Motor neuron (in vitro differentiated cells): ENCODE measurements at places on chromosomes 12 and 14. TPM values are rescaled to one million over a fixed set of nuclear protein-coding genes. Genes with fewer than 3 reads are reported as not detected.

The LHX5 gene
- not detected in 2 replicates for total RNA-seq

DNA sequence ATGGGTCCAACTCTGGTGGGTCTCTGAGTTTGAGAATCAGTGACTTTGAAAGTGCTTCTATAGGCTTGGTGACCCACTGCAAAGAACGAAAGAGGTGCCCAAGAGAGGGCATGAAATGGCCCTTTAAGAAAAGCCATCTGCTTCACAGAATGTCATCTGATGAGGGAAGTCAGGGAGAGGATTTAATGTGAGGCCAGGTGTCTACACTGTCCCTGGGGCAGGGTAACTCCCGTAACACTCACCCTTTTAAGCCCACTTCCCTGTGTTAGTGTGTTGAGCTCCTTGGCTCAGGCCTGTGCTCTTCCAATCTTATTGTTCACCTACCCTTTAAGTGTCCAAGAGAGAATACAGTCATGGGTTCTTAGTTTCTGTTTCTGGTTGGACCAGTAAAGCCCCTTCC is 16.4 kb upstream of the SRSF5 start:
- ATAC-seq, result no peak

- no peak for ATAC-seq
These were observed 26.4 kb upstream of the DBX2 start for GRCh38 chr12:45077251-45077650.

- ATAC-seq, result no peak
These were observed 17.2 kb downstream of the DERA start for GRCh38 chr12:15928346-15928745.

DNA sequence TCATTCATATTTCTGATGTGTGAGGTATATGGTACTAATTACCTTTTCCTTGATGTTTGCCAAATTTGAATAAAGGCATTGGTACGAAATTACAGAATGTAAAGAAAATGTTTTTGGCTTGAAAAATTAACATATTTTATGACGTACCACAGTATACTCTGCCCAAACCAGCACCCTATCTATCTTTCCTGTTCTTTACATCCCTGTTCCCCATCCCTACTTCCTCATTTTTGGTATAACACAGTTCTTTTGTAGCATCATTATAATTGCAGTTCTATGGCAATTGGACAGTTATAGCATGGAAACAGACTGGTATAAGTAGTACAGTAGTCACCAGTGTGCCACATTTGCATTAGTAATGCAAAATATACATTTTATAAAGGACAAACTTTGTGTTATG is 7.0 kb upstream of the CCT2 start:
- ATAC-seq, result no peak

- ATAC-seq, result no peak
These were observed 27.4 kb downstream of the NELL2 start for GRCh38 chr12:44848703-44849085.

DNA sequence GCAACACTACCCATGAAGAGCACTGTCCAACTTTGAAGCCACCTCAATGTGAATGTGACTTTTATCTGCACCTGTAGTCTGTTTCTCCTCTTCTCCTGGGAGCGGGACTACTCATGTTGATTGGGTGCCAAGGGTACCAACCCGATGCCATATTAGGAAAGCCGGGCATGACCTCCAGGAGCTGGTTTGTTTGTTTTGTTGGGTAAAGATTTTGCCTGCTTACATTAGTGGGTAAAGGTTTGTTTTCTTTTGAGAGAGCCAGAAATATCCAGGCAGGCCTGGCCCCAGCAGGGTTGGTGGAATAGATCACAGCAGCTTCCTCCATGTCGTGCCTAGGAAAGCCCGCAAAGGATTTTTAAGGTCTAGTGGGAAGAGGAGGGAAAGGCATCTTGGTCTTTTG is 19.7 kb upstream of the ITPK1 start:
- no peak for ATAC-seq

The BCL2L14 gene
- 1.1 TPM in 2 replicates for total RNA-seq

The KCNA5 gene
- total RNA-seq, result 0.13 and 0.32 TPM in 2 replicates

GRCh38 chr14:81890020-81890419 is 356.4 kb upstream of the SEL1L start:
- no peak for ATAC-seq

The RTL1 gene
- 15.6 and 16.0 TPM in 2 replicates for total RNA-seq

DNA sequence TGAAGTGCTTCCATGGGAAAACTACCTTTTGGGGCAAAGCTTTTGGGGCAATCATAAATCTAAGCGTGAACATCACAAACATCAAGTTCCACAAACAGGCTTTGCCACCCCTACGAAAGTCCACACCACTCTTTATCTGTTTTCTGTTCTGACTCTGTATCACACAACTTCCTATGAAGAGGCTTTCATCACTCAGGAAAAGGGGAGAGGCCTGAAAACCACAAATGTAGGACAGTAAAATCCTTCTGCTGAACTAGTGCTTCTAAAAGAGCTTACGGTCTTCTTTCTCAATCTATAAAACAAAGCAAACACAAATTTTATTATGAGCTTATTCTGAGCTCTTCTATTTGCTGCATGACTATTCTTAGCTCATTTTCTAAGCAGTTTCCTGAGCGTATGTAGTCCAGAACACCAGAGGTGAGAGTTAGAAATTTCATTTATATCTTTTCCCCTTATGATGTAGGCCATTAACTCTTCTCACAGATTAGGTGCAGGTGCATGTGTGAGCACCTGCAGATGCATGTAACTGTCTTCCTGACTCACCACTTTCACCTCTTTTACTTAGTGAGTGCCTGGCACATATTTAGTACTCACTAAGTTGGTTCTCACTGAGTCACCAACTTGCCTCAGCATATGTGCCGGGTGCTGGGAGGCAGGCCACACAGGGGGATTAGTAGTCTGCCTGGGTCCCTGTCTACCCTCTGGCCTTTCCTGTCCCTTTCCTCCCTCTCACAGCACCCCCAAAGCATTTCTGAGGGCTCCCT is 32.9 kb upstream of the SYCP3 start:
- no peak for ATAC-seq

The FBLN5 gene
- 6.4 and 8.2 TPM in 2 replicates for total RNA-seq

The LRTM2 gene
- total RNA-seq, result 0.18 and 2.5 TPM in 2 replicates

The HOXC11 gene
- 0.15 and 0.48 TPM in 2 replicates for total RNA-seq

The ENDOU gene
- total RNA-seq, result 0.29 and 0.38 TPM in 2 replicates

- no peak for ATAC-seq
These were observed 13.3 kb downstream of the LIN7A start for GRCh38 chr12:80924437-80924836.

The ACVRL1 gene
- total RNA-seq, result 0.54 and 4.3 TPM in 2 replicates

The CD27 gene
- 2.0 TPM in 1 of 2 replicates, not detected in the other for total RNA-seq

DNA sequence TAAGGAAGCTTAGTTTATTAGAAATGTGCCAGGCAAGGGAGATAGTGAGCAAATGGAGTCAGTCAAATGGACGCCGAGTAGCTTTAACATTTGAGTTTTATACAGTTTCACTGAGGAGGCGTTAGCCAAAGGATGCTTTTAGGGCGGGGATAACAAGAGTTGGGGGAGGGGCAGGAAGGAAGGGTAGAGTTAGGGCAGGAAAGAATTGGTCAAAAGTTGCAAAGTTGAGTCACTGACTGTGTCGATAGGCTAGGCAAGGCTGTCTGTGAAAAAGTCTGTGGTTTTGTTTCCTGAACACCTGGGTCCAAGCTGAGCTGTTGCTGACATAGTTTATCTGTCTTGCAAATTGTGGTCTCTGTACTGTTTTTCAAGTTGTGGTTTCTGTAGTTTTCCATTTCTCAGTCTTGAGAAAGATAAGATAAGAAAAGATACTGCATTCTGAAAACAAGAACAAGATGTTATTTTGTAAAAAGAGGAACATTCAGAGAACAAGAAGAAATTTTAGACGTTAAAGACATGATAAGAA is 62.6 kb upstream of the RESF1 start:
- ATAC-seq, result no peak

GRCh38 chr14:95123891-95124579 is 33.3 kb downstream of the DICER1 start:
- ATAC-seq, result no peak
